D341Med (cell line): ENCODE measurements at places on chromosomes 16 and 17.
A peak's percentile ranks its signal among the peaks of the same experiment; 100 is the strongest.

- DNase-seq, result no peak
Measured at GRCh38 chr17:73783945-73784603, 139.8 kb upstream of the SDK2 start.

GRCh38 chr17:79875511-79875910, 36.3 kb upstream of the CBX4 start:
- no peak for DNase-seq

- no peak for DNase-seq
Measured at GRCh38 chr17:56752263-56752836, 81.4 kb downstream of the C17orf67 start.

GRCh38 chr16:55622930-55623561, 32.7 kb upstream of the SLC6A2 start:
- no peak for DNase-seq

- DNase-seq, result peak; percentile 34
Measured at GRCh38 chr17:79003661-79004411, 5.7 kb downstream of the CANT1 start.

GRCh38 chr16:68972720-68973119, 129.4 kb downstream of the TANGO6 start:
- DNase-seq, result no peak

DNA sequence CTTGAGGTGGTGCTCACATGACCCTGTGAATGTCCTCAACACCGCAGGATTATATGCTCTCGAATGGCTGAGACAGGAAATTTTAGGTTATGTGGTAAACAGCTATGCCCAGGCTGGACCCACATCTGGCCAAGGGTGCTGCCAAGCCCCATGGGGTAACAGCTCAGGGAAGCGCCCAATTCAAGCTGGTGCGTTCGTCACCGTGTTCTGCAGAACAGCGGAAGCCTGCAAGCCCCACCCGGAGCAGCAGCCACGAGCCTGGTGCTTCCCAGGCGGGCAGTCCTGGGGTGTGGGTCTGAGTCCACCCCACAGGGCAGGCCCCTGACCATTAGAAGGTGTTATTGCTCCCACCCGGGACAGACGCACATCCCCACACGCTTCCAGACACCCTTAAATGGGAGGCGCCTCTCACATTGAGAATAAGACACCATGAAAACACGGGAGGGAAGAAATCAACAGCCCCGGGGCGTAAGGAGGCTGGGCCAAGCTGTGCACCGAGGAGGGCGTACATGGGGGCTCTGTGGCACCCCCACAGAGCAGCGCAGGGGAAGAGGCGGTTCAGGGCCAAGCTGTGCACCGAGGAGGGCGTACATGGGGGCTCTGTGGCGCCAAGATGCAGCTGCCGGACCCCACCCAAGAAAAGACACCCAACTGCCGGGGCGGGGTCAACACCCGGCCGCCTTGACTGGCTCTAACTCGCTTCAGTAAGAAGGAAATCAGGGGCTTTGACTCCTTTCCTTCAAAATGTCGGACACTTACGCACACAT, 2.9 kb upstream of the CYBA start:
- DNase-seq, result no peak

DNA sequence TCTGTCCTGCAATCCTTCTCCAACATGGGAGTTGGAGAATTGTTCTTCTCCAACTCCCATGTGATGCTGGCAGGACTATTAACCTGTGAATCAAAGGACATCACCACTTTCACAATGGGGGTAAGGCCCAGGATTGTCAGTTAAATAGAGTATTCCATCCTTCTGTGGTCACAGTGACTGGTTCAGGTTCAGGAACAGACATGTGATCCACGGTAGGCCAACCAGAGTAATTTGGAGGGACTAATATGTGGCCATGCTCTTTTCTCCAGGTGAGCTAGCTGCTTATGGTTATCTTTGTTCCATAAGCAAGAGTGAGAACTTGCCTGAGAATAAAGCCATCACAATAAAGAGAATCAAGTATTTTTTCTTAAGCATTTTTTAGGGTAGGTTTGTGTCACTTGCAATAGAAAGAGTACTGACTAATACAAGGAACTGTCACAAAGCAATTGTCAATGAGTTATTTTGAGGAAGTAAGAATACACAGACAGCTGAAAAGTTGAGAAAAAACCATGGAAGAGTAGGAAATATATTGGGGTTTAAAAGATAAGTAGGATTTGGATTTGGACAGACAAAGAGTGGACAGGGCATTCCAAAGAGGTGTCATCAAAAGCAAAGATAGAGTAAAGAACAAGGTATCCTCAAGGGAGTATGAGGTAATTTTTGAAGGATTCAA, 63.4 kb downstream of the BRIP1 start:
- no peak for DNase-seq

- DNase-seq, result no peak
Measured at GRCh38 chr17:45575126-45575885, 84.8 kb upstream of the PLEKHM1 start.

DNA sequence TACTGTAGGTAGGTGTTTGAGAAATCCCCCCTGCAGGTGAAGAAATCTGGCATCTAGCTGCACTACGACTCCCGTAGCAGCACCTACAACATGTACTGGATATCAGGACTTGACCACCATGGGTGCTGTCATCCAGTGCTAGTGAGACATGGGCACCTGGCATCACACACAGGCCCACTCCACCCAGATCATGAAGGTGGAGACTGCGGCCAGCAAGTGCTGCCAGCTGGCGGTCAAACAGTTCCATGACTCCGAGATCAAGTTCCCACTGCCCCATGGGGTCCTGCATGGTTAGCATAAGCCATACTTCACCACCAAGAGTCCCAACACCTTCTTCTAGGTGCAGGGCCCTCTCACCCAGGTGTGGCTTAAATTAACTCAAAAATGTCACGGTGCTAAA, 213.0 kb upstream of the C17orf78 start:
- DNase-seq, result no peak

- no peak for DNase-seq
Measured at GRCh38 chr17:48589060-48589830, 796 bp downstream of the HOXB3 start.

GRCh38 chr16:3770530-3770929, 53.2 kb upstream of the TRAP1 start:
- no peak for DNase-seq

DNA sequence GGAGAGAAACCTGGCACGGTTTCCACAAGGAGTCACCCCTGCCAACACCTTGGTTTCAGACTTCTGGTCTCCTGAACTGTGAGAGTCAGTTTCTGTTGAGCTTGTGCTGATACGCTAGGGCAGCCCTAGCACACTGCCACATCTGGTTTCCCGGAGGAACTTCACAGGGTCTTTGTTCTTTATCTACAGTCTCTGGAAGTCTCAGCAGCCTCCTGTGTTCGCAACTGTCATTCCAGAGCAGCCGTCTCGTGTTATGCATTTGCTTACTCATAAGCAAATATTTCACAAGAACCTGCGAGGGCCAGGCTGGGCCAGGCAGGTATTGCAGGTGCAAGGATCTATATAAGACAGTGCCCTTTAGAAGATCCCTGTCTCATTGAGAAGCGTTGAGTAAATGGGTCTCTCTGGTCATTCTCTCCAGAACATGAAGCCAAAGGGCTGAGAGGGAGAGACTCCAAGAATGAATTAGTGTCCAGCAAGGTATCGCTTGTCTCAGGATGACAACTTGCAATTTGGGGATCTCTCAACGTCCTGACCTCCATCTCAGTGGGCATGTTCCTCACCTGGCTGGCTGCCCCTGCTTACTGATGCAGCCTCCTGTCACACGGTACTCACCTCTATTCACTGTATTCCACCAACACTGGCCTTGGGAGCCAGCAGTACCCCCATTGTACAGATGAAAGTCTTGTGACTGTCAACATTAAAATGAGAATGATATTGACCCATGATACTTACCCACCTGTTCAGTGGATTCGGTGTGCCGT, 141.2 kb downstream of the WWOX start:
- DNase-seq, result no peak

DNA sequence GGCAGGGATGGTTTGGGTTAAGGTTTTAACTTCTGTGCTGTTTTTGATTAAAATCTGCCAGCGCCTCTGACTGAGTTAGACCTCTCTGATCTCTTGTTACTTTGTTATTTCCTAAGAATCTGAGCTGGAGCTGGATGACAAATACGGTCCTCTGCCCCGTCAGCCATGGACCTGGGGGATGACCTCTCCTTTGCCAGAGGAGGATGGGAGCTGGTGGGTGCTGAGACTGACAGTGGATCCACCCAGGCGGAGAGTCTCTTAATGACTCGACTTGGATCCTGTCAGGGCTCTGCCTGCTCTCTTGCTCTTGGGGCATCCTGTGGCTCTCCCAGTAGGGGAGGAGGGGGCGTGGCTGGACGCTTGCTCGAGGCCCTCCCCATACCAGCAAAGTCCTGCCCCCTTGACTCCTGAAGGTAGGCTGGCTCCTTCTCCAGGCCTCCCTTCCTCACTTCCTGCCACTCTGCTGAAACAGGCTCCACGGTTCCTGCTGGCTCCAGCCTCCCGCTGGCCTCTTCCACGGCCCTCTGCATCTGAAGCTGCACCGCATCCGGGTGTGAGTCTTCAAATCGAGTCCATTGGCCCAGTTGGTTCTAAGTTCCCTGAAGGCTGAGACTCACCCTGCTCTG, 24.8 kb upstream of the MAP3K14 start:
- DNase-seq, result peak; percentile 47

GRCh38 chr16:82652826-82653225, 26.1 kb downstream of the CDH13 start:
- no peak for DNase-seq

DNA sequence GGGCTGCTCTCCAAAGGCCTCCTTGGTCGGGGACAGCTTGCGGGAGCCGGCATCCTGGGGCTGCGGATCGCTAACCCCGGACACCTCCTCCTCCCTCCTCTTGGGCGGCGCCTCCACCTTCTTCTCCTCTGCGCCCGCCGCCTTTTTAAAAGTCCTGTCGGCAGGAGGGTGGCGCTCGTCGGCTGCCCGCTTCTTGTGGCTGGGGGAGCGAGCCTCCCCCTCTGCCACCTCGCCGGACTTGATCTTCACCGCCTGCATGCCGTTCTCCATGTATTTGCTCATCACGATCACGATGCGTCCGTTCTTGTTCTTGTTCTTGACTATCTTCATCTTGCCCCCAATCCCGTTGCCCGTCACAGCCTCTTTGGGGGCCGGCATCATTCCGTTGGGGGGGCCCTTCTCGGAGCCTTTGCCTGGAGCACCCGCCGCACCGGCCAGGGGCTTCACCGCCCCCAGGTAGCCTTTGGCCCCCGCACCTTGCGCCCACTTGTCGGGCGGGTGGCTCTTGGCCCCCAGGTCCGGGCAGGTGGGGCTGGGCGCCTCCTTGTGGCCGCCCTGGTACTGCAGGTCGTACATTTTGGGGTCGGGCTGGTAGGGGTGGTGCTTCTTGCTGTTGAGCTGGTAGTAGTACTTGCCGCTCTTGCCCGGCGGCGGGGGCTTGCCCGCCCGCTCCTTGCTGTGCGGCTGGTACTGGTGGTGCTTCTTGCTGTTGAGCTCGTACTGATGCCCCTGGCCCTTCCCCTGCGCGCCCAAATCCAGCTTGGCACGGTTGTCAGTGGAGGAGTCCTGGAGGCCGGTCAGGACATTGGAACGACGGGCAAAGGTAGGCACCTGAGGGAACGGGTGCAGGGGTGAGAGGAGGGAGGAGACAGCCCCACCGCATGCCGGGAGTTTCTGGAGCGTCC, 4.4 kb downstream of the CBX4 start:
- DNase-seq, result peak; percentile 81
